Epithelial cell of alveolus of lung (primary cell): ENCODE measurements at places on chromosomes 3 and 15. TPM values are rescaled to one million over a fixed set of nuclear protein-coding genes. Genes with fewer than 3 reads are reported as not detected.

Gene RGMA
- total RNA-seq = 1.0 and 5.3 TPM in 2 replicates

Gene ZDHHC23
- total RNA-seq = 0.39 TPM in 1 of 2 replicates, not detected in the other

Gene PLSCR5
- not detected in 2 replicates for total RNA-seq

Gene FBXL22
- 0.32 TPM in 1 of 2 replicates, not detected in the other for total RNA-seq

Gene ACAN
- 0.13 and 0.16 TPM in 2 replicates for total RNA-seq

Gene AVEN
- total RNA-seq = 6.8 and 19.9 TPM in 2 replicates

Gene SLC51B
- 0.65 and 8.3 TPM in 2 replicates for total RNA-seq

Gene SKOR1
- 0.13 and 1.5 TPM in 2 replicates for total RNA-seq

Gene ZPLD1
- total RNA-seq = 0.26 TPM in 1 of 2 replicates, not detected in the other
